ENCODE measurements at places on chromosomes 1 and 21.

- no peak for DNase-seq
These were observed 13.2 kb upstream of the SSX2IP start for GRCh38 chr1:84703431-84703830.

GRCh38 chr1:116067566-116067890, 43.7 kb upstream of the MAB21L3 start:
- no peak for DNase-seq

DNA sequence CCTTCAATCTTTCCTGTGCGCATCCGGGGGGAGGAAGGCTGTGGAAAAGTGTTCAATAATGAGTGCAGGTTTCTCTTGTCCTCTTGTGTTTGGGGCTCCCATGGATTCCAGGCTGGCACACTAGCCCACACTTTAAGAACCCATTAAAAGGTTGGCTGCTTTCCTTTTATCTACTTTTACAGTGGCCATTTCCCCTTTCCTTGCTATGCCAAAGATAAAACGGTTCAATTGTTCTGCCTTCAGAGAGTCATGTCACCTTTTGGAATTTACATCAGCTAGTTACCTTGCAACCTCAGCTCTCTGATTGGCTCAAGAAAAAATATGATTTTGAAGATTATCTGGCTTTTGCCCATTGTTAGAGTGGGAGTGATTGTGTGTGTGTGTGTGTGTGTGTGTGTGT, 182.3 kb downstream of the SDCCAG8 start:
- DNase-seq: no peak

DNA sequence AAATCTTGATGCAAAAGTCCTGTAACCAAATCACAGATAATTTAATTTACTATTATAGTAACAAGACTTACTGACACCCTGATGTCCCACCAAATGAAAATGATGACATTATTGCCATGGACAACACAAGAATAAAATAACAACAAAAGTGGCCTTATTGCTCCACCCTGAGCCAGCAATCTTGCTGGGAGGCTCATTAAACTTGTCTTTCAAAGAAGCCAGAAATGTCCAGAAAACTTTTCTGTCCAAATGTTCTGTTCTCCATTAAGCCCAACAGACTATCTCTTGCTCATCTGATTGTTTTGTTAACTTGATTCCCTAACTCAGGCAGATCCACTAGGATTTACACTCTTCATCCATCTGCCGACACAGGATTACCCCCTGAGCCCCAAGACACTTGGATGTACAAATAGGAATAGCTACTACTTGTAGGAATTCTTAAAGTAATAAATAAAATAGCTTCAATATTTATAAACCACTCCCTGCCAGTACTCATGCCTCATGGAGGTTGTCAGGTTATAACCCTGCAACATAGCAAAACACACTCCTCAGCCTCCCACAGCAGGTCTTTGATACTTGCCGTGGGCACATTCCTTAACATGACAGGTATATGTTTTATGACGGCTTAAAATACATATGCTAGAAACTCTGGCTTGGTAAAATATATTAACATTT, 84.9 kb downstream of the PTPN14 start:
- no peak for DNase-seq

- peak; percentile 78 for DNase-seq
These were observed 694 bp upstream of the PDIK1L start for GRCh38 chr1:26110731-26111529.

- no peak for DNase-seq
These were observed 53.2 kb upstream of the PARP1 start for GRCh38 chr1:226461087-226461486.

All from stimulated activated CD4-positive, alpha-beta T cell treated with anti-CD3 and anti-CD28 coated beads, Interleukin-2, amount 100 ng/mL, for 24 hours (primary cell).